ENCODE measurements at places on chromosomes 2 and 18. TPM values are rescaled to one million over a fixed set of nuclear protein-coding genes. Genes with fewer than 3 reads are reported as not detected.

Gene FAM237A
- total RNA-seq = not detected

Gene TNFRSF11A
- total RNA-seq = 13.7 TPM

Gene STPG4
- not detected for total RNA-seq

Gene ARHGAP28
- total RNA-seq = not detected

Gene DPP4
- 37.6 TPM for total RNA-seq

Gene SH3RF3
- total RNA-seq = 1.2 TPM

Gene SLC8A1
- total RNA-seq = 0.58 TPM

Gene GPR155
- total RNA-seq = 12.6 TPM

Gene UBE2F
- total RNA-seq = 81.7 TPM

Gene GPR45
- not detected for total RNA-seq

Gene DRC1
- total RNA-seq = not detected

Gene FAM210A
- total RNA-seq = 20.5 TPM

Gene GKN2
- not detected for total RNA-seq

Gene NPPC
- 1.1 TPM for total RNA-seq

Gene NT5C1B
- not detected for total RNA-seq

Gene NAGK
- 53.8 TPM for total RNA-seq

Gene CBLN2
- total RNA-seq = not detected

Gene CRYGD
- total RNA-seq = not detected

Gene SERPINB7
- not detected for total RNA-seq

Gene KCTD18
- 17.0 TPM for total RNA-seq

Gene ANTXR1
- not detected for total RNA-seq

Gene LMAN2L
- total RNA-seq = 8.0 TPM

Gene DHRS9
- 4.6 TPM for total RNA-seq

Gene CDH2
- not detected for total RNA-seq

Gene COPS7B
- total RNA-seq = 44.6 TPM

Gene CXCR1
- not detected for total RNA-seq

Gene PRKAG3
- not detected for total RNA-seq

Gene UNC80
- not detected for total RNA-seq

Gene CYTIP
- total RNA-seq = 444 TPM

Gene NETO1
- 0.72 TPM for total RNA-seq

Gene NR4A2
- total RNA-seq = 36.1 TPM

Gene DYSF
- 0.77 TPM for total RNA-seq

Gene LOXHD1
- 0.07 TPM for total RNA-seq

Gene UGT1A10
- total RNA-seq = not detected

Gene TRMT61B
- total RNA-seq = 18.5 TPM

Gene ABCG5
- not detected for total RNA-seq

Gene ESPNL
- 0.07 TPM for total RNA-seq
